ENCODE measurements at places on chromosomes 13 and 19.

DNA sequence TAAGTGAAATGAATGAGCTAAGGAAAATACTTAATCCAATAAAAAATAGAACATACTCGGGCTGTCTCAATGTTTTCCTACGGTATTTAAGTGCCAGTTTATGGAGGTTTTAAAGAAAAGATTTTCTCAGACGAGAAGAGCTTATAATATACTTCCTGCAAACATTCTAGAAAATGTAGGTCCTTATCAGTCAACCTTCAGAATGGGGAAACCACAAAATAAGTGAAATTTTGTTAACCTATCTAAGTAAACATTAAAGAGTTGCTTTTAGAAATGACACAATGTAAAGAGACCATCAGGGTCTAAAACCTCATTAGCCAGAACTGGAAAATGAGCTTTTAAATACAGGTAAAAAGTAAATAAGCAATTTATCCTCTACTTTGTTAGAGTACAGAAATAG is 12.1 kb downstream of the MIR17HG start:
- no peak for DNase-seq

DNA sequence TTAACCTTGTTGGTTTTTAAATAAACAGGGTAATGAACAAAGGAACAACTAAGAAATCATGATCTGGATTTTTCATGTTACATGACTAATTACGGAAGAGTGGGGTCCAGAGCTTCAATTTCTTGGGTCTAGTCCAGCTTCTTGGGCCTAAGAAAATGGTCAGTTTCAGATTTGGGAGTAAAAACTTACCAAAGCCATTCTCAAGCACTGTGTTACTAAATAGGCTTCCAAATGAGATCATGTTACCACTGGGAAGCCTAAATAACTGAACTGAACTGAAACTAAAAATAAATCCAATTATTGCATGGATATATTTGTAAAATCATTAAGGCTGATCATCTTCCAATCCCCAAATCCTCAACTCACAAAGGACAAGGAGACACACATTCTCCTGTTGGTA is 13.9 kb downstream of the TBC1D4 start:
- DNase-seq, result no peak

GRCh38 chr19:10091370-10091687 is 5.2 kb downstream of the SHFL start:
- DNase-seq, result no peak

GRCh38 chr13:28273919-28274318 is 135.6 kb downstream of the PAN3 start:
- no peak for DNase-seq

GRCh38 chr13:102599426-102600012 is 2.7 kb downstream of the TPP2 start:
- DNase-seq, result no peak

DNA sequence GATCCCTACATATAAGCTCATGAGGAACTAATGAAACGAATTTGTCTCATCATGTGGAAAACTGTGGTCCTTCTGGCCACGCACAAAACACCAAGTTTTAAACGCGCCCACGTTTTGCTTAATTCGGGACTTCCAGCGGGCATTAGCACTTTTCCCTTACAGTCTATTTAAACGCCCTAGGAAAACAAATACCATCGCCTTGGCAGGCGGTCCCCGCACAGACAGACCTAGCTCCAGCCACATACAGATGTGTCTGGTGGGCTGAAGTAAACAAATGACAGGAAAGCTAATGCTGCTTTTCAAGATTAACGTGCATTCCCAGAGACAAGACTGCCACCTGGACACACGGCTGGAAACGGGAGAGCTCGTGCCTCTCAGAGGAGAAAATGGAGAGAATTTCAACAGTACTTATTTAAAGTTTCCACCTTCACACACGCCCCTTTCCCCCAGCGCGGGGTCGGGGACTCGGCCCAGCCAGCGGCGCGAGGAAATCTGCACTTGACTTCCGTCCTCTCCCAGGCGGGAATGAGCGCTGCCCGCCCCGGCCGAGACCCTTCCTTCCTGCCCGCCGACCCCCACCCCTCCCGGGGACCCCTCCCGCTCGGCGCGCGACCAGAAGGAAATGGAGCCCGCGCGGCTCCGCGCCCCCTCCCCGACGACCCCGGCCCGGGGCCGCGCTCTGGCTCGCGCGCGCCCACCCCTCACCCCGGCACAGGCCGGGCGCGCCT is 931 bp downstream of the USP12 start:
- no peak for DNase-seq

DNA sequence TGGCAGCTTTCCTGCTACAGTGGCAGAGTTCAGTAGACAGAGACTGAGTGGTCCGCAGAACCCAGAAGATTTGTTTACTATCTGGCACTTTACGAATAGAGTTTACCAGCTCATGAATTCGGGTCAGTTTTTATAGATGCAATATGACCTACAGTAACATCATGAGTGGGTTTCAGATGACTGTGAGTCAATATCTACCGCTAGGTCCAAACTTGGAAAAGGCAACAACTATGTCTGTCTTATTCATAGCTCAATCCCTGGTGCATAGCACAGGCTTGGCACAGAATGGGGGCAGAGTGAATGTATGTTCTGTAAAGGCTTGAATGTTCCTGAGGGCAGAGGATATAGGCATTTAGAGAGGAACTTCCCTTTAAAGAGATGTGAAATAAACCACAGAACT is 65.2 kb downstream of the RAP2A start:
- DNase-seq, result no peak

DNA sequence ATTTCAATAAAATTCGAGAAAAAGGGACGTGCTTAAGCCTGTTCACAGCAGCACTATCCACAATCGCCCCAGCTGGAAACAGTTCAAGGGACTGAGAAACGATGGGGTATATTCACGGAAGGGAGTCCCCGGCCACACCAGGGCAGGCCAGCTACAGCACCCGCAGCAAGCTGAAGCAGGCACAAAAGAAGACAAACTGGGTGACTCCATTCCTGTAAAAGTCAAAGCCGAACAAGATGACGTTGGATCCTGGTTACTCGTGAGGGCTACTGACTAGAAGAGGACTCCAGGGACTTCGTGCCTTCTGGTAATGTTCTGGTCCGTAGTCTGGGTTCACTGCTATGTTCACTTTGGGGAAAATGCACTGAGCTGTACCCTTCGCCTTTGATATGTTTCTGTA is 57.6 kb downstream of the COL4A1 start:
- DNase-seq, result no peak

DNA sequence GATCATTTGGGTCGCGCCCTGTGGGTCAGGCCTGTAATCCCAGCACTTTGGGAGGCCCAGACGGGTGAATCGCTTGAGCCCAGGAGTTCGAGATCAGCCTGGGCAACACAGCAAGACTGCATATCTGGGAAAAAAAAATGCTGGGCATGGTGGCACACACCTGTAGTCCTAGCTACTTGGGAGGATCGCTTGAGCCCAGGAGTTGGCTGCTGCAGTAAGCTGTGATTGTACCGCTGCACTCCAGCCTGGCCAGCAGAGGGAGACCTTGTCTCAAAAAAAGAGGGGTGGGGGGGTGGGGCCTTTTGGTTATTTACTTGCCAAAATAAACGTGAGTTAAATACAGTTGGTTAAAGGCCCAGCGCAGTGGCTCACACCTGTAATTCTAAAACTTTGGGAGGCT is 9.8 kb upstream of the ZNF544 start:
- peak; percentile 21 for DNase-seq

DNA sequence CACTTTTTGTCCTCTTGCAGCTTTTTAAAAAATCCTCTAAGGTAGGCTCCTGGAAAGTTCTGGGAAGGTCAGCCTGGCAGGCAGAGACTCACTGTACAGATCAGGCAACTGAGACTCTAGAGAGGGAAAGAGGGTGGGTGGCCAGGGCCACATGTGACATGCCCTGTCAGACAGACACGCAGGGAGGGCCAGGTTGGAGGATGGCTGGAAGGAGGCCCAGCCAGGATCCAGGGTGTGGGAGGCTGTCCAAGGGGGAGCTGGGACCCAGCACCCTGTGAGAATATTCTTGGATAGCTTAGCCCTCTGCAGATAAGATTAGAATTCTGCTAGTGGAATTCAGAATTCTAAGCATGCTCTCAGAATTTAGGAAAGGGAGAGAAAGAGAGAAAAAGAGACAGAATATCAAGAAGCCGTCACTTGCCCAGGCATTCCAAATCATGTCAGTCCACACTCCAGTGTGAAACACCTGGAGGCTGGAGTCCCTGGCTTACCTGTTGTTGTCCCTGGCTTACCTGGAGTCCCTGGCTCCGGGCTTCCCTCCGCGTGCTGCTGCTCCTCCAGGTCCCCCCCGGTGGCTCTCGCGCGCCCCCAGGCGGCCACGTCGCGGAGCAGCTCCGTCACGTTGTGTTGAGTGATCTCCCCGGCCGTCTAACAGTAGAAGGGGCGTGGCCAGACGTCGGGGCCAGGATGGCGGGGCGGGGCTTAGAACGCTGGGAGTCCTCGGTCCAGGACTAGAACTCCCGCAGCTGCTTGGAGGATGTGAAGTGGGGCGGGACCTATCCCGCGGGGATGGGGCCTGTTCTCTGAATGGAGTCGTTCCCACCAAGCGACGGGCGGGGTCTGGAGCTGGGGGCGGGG is 2.8 kb upstream of the TNNI3 start:
- peak; percentile 86 for DNase-seq

GRCh38 chr13:51134763-51135365 is 23.8 kb upstream of the C13orf42 start:
- DNase-seq, result no peak

- DNase-seq, result no peak
Measured at GRCh38 chr13:67620665-67621064, 390.5 kb upstream of the PCDH9 start.

DNA sequence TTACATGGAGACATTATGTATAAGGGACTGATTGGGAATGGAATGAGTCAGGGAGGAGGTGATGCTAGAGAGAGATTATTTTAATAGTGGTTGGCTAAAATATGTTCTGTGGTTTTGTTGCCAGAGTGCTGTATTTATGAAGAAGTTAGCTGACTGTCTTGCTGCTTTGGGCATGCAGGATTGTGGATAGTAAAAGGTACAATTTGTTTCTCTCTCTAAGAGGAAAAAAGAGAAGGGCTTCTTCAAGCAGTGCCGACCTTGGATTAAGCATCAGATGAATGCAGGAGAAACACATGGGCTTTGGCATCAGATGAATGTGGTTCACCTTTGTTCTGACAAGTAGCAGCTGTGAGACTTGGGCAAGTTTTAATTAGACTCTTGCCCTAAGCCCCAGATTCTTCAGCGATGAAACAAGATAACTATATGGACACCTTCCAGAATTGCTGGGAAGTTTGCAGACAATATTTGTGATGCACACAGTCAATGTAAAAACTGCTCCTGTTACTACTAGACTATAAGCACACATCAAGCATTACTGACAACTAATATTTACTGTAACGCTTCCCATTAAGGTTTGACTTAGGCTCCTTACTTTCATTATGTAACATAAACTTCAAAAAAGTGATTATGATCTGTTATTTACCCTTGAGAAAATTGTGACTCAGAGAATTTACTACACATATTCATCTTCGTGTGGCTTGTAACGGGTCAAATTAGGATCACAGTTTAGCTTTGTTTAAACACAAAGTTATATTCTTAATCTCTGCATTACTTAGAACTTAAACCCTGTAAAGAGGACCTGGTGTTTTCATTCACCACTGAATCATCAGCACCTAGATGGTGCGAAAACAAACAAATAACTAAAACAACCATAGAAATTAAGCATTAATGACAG is 824.0 kb downstream of the PCDH9 start:
- no peak for DNase-seq

- no peak for DNase-seq
Measured at GRCh38 chr13:98460516-98460915, 116.4 kb downstream of the STK24 start.

GRCh38 chr13:47437406-47437805 is 540.6 kb upstream of the HTR2A start:
- no peak for DNase-seq

- DNase-seq, result no peak
Measured at GRCh38 chr13:49395451-49395865, 48.4 kb downstream of the CAB39L start.

DNA sequence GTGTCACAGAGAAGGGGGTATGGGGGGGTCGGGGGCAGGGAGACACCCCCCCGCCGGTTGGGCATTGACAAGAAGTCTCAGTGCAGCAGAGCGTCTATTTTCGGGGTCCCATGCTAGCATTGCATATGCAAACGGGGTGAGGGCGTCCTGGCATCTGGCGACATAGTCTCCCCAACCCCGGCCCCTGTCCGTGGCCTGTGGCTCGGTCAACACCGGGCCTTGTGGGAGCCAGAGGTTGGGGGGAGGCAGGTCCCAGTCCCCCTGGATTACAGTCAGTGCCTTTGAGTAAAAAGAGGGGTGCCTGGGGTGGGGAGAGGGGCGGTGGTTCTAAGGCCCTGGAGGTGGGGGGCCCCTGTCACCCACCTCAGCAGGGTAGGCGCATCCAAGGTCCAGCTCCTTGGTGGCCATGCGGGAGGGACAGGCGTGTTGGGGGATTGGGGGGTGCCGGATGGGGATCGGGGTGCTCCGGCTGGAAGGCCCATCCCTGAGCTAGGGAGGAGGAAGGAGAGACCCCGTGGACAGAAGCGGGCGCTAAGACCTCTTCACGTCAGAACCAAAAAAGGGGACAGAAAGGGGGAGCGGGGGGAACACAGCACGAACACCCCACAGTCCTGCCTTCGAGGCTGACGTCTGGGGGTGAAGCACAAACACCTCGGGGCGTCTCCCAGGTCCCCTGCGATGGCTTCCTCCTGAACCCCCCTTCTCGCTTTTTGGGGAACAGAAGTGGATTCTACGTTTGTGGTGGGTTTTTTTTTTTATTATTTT is 20.9 kb downstream of the ZBTB7A start:
- DNase-seq, result no peak

DNA sequence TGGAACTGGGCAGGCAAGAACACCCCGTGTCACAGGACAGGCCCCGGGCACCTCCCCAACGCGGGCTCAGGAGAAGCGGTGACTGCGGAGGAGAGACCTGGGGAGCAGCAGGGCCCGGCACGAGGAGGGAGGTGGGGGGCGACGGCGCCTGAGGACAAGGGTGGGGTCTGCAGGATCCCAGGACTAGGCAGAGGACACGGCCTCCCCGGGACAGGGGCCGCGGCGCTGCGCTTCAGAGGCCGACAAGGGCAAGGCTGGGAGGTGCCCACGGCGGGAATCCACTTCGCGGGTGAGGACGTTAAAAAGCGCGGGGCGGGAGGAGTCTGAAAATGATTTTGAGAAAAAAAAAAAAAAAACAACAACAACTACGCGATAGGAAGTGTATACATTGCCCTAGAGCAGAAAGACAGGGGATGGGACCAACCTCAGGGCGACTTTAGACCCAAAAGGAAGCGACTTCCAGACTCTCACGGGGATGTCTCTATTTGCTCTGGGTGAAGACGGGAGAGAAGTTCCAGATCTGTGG is 44.9 kb downstream of the ZNF611 start:
- DNase-seq, result no peak

GRCh38 chr13:22120646-22121045 is 449.8 kb downstream of the FGF9 start:
- no peak for DNase-seq

- no peak for DNase-seq
Measured at GRCh38 chr13:33296793-33297425, 11.4 kb upstream of the STARD13 start.

Data from kidney capillary endothelial cell (primary cell).